ENCODE measurements at places on chromosomes 2 and 18.
A peak's percentile ranks its signal among the peaks of the same experiment; 100 is the strongest.

DNA sequence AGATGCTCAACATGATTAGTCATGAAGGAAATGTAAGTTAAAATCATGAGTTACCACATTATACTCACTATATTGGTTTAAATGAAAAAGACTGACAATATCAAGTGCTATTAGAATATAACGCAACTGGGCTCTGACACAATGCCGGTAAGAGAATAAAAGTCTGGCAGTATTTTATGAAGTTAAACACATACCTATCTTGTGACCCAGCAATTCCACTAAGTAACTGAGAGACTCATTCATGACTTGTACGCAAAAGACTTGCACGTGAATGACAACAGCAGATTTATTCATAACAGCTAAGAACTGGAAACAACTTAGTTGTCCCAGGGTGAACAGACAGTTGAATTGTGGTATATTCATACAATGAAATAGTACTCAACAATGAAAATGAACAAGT lies 342.1 kb downstream of the SLC4A3 start:
- DNase-seq, result no peak

DNA sequence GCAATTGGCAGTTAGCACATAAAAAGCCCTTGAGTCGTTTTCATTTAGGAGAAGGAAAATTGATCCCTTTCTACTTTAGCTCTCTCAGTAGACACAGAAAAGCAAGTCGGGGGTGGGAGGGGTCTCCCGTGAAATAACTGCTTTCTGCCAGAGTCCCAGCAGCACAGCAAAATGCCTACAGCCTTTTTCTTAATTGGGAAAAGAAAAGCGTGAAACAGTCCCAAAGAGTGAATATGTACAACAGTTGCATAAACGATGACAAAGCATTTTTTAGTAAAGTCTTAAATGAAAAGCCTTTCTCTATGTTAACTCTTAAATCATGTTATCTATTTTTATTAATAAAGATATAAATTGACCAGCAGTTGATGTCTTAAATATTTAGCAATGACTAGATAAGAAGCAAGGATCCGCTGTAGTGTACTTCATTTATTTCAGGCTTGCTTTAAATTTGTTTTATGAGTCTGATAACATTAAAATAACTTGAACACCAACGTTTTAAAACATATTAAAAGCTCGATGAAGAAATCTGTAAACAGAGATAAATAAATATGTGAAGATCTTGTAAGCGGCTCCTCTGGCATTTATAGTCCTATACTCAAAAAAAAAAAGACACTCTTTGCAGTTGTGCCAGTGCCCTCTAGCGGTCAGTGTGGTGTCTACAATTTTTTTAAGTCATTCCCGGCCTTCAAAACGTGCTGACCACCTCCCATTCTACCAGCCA lies 42.3 kb upstream of the ATIC start:
- DNase-seq, result peak; percentile 21

DNA sequence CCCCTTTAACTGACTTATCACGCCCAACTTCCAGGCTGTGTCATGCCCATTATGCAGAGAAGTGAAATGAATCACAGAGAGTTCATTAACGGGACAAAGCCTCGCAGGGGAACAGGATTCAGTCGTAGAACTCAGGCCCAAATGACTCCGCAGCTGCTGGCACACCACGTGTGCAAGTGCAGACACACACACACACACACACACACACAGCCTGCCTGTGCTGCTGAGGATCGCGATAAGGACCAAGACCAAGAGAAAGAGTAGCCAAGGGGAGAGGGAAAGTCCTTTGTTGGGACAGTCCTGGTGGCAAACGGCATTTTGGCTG lies 90.0 kb upstream of the TAF1B start:
- DNase-seq, result no peak

DNA sequence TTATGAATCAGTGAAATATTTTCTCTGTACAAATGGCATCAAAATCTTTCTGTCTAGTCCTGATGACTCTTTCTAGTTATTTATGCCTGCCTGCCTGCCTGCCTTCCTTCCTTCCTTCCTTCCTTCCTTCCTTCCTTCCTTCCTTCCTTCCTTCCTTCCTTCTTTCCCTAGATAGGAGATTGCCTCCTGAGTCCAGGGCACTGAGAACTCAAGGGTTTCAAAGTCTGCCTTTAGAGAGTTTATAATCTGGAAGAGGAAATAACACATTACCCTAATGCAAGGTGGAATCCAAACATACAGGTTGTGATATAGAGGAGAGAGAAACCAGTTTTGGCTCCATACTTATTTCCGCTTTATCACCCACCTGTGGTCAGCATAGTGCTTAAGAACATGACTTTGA lies 98.1 kb upstream of the SERPINE2 start:
- no peak for DNase-seq

DNA sequence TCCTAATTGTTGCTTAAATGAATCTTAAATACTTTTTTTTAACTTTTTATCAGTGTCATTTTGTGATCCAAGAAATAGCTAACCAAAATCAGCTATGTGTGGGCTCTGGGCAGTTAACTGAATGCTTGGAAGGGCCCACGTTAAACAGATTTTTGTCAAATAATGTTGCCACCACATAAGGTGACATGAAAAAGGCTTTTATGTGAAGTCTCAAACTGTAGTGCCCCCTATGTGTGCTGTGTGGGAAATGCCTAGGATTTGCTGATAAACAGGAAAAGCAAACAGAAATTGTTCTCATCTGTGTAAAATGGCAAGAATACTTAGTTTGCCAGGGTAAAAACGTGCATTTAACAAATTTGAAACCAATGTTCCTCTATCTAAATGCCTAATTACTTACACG lies 242.2 kb downstream of the ZNF516 start:
- DNase-seq, result no peak

DNA sequence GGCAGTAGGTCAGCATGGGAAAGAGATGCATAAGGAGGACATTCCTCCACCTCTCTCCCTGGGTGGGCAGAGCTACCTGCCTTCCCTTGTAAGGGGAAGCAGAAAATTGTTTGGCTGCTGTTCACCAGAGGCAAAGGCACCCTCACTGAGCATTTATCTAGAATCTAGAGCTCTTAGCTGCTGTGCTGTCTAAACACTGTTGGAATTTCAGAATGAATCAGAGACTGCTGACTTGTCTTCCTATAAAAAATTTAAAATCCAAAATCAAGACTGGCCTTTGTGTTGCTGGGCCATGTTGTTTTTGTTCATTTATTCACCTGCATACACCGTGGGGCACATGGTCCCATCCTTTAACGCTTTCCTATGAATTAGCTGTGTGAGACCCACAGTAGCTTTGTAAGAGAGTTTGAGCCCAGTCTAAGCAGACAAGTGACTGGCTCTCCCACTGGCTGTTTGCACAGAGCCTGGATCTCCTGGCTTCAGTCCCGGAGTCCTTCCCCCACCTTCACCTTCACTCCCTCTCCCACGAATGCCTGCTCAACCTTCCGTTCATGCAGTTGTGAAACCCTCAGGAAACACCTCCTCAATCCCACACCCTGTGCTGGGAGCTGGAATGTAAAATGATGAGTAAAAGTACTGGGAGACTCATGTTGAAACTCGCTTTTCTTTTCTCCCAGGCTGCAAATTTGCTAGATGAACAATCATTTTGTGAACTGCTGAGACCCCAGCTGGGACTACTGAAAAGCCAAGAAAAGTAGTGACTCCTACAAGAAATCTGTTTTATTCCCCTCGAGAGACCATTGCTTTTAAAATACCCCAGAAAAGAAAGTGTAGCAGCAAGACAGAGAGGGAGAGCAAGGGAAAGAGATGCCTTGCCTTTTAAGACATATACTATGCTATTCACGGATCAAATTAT lies 76.2 kb downstream of the FAM168B start:
- no peak for DNase-seq

DNA sequence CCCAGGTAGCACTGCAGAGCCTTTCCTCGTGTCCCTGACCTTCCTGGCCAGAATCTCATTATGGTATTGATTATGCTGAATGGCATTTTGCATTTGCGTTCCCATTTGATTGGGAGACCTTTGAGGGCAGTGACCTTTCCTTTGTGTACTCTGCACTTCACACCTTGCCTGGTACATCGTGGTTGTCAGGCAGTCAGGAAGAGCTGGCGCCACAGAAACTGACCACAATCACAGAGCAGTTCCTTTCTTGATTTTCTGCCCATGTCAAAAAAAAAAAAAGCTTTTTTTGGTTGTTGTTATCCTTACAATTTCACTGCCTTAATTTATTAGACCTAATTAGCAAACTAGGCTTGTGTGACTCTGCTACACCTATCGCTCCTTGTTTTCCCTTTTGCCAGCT lies 8.9 kb upstream of the KLHL29 start:
- no peak for DNase-seq

GRCh38 chr2:160426604-160427003 lies 67.0 kb downstream of the RBMS1 start:
- DNase-seq, result no peak

DNA sequence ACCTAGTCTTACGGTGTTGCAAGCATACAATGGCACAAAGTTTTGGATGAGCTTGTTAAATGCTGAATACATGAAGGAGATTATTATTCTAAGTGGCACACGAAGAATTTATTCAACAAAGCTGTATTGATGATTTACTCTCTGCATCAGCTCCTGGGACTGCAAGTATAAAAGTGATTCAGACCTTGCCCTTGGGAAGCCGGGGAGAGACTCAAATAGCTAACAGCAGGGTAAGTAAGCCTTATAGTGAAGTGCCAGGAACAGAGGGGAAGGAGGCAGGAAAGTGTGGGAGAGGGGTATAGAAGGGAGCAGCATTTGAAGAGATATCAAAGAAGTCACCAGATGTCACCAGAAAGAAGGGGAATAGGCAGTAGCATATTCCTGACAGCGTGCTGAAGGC lies 115.4 kb downstream of the MCFD2 start:
- no peak for DNase-seq

DNA sequence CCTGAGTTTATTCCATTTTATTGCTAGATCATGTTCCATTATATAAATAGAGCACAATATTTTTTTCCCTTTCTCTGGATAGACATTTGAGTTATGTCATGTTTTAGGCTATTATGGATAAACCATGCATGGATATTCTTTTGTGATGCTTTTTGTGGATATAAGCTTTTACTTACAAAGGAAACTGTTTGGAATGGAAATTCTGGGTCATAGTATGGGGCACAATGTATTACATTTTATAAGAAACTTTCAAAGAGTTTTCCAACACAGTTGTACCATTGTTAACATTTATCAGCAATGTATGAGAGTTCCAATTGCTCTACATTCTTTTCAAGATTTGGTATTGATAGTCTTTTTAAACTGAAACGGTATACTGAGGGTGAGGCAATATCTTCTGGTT lies 749.4 kb downstream of the SOCS6 start:
- DNase-seq, result no peak

DNA sequence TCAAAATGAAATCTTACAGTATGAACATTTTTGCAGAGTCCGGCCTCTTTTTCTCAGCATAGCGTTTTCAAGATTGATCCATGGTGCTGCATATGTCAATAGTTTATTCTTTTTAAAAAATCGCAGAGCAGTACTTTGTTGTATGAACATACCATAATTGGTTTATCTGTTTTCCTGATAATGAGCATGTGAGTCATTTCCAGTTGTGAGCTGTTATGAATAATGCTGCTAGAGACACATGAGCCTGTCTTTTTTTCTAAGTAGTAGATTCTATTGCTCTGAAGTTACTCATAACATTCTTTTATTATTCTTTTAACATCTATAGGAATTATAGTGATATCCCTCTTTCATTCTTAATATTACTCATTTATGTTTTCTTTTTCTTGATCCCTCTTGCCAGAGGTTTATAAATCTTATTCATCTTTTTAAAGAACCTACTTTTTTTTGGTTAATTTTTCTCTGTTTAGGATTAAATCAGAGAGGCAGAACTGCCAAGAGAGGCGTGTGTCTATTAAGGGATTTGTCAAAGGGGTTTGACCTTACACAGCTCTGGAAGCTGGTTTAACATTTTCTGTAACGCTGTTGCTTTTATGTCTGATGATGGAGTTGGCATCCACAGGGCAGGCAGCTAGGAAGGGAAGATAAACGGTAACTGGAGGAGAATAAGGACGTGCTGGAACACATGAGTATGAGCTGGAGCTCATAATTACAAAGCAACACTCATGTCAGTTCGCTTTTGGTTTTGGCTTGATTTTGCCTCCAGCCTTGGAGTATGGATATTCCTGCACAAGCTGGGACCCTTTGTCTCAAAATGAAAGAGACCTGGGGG lies 47.4 kb downstream of the MGAT5 start:
- DNase-seq, result no peak

- no peak for DNase-seq
Measured at GRCh38 chr18:45771587-45772480, 47.9 kb downstream of the SLC14A1 start.

DNA sequence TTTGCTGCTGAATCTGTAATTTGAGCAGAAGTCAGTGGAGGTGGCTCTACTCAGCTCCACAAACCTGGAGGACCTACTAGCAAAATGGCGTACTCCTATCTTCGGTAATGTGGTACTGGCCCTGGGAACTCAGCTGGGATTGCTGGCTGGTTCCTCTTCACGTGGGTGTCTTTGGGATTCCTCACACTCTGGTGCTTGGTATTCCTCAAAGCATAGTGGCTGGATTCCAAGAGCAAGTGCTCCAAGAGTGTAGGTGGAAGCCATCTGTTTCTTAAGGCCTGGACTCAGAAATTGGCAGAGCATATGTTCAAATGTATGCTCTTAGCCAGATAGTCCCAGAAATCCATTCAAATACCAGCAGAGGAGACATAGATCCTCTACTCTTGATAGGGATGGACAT lies 281.9 kb upstream of the CDH7 start:
- DNase-seq, result no peak

- no peak for DNase-seq
Measured at GRCh38 chr2:238136820-238137537, 1.5 kb upstream of the KLHL30 start.

GRCh38 chr2:118307864-118308263 lies 219.6 kb downstream of the INSIG2 start:
- DNase-seq, result no peak

- peak; percentile 7 for DNase-seq
Measured at GRCh38 chr2:174395969-174396630, 570 bp downstream of the SCRN3 start.

- no peak for DNase-seq
Measured at GRCh38 chr2:206515580-206515979, 72.2 kb downstream of the ADAM23 start.

DNA sequence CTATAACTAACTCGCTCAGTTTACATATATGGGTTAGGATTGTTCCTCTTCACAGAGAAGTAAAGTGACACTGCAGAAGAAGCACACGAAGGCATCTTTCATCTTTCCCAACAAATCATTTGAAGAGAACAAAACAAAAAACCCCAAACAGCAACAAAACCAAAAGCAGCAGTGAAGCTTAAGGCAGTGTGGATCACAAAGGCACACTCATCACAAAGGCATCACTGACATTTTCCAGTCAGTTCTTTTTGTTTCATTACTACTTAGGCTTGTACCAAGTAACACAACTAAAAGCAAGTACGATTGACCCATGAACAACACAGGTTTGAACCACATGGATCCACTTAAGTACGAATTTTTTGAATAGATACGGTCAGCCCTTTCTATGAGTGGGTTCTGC lies 75.7 kb downstream of the RNF152 start:
- DNase-seq, result no peak

DNA sequence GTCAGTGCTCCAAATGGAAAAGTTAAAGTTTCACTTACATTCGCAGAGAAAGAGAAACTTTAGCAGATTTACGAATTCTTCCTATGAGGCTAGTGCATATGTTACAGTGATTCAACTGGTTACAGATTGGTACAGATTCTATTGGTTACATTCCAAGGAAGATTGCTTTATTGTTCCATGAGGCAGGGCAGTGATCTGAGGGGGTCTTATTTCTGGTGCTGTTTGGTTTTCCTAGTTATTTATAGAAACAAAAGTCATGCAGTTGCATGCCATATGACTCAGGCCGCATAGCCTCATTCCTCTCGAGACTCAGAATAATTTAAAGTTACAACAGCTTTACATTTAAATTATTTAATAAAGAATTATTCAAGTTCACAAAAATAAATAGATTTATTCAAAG lies 385.4 kb upstream of the SYT4 start:
- DNase-seq, result no peak

- DNase-seq, result no peak
Measured at GRCh38 chr2:231332872-231333500, 62.5 kb upstream of the B3GNT7 start.
